GM12891 (cell line): ENCODE measurements at places on chromosomes 13 and 19.

DNA sequence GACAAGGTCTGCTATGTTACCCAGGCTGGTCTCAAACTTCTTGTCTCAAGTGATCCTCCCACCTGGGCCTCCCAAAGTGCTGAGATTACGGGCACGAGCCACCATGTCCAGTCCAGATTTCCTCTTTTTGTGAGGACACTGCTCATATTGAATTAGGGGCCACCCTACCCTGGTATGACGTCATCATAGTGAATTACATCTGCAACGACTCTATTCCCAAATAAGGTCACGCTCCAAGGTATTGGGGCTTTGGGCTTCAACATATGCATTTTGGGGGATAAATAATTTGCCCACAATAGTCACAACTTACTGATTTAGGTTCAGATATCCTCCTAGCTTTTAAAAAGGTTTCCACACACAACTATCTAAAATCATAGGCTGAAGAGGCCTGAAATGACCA, 9.5 kb downstream of the SLC15A1 start:
- no peak for DNase-seq

- DNase-seq, result no peak
Observed at GRCh38 chr19:30640252-30640965, 268.2 kb downstream of the ZNF536 start.

DNA sequence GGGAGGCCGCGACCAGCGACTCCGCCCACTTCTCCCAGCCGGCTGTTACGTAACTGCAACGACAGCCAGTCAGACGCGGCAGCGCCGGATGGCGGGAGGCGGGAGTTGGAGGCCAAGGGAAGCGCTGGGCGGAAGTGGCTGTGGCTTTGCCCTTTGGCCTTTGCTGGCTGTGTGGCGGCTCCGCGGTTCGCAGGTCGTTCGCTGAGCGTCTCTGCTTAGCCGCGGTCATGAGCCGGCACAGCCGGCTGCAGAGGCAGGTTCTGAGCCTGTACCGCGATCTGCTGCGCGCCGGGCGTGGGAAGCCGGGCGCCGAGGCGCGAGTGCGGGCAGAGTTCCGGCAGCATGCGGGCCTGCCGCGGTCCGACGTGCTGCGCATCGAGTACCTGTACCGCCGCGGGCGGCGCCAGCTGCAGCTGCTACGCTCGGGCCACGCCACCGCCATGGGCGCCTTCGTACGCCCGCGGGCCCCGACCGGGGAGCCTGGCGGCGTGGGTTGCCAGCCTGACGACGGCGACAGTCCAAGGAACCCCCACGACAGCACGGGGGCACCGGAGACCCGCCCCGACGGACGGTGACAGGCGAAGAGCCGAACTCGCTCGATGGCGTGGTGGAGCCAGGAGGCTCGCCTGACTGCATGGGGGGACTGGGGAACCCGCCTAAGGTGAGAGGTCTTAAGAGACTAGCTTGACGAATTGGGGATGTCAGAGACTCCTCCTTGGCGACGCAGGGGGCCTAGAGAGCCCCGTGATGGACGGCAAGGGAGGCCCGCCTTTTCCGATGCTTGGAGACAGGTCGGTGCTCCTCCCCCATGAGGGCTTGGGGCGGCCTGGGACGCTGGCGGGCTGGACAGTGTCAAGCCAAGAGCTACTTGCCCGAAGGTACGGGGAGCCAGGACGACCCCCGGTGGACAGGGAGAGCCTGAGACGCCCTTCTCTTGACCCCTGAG, at the start of gene SDHAF1:
Gene SDHAF1 (plus strand): TSS at position 141 of the 946 bp plus-strand sequence. CDS start 87 bp downstream, at position 228.
- DNase-seq, result peak; percentile 98

- no peak for DNase-seq
Observed at GRCh38 chr19:50000038-50000840, 24.9 kb downstream of the VRK3 start.

DNA sequence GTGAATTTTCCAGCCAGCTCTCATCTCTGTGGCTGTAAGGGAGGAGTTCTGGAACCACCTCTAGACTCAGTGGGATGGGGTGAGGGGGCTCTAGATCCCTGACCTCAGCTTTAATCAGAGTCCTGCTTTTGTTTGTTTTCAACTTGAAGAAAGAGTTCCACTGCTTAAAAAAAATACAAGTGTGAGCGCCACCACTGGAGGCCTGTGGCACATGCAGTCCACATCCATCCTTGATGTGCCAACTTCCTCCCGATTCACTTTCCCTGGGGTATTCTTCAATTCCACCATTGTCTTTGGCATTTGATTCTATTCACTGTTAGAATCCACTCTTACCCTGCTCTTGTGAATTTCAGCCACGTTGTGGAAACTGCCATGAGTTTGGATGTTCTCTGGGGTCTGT, 62.4 kb upstream of the GJB6 start:
- no peak for DNase-seq

- DNase-seq, result peak; percentile 47
Observed at GRCh38 chr13:46321494-46322225, 65.4 kb downstream of the RUBCNL start.

DNA sequence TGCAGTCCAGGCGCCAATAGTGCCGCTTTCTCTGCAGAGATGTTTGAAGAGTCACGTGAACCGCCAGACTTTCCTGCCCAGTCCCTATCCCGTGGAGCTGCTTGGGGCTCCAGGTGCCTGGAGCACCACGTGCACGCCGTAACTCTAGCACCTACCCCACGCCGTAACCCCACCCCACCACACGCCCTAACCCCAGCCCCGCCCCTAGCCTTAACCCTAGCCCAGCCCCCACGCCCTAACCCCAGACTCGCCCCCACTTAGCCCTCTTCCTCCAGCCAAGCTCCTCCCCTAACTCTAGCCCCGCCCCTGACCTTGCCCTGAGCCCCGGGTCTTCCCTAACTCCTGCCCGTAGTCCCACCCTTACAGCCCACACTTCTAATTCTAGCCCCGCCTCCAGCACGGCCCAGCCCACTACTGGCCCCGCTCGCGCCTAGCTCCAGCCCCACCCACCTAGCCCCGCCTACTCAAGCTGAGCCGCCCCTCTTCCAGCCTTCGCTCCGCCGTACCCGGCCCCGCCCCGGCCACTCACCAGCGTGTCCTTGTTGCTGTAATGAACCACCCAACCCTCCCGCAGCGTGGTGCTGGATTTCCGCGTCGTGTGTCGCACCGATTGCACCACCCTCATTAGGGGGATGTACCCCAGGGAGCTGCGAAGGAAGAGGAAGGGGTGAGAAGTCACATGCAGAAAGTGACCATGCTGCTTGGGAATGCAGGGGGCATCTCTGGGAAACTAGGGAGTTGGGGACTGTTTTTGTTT, 19.5 kb downstream of the PRKD2 start:
- DNase-seq, result no peak

- no peak for DNase-seq
Observed at GRCh38 chr13:37068962-37069361, 9.5 kb upstream of the SUPT20H start.

GRCh38 chr19:10133596-10133995, 13.9 kb upstream of the EIF3G start:
- no peak for DNase-seq

GRCh38 chr19:33275933-33276619, 26.3 kb downstream of the CEBPA start:
- DNase-seq, result no peak

GRCh38 chr19:3403489-3404323, 37.3 kb downstream of the NFIC start:
- no peak for DNase-seq

GRCh38 chr19:23917856-23918255, 3.2 kb downstream of the ZNF726 start:
- DNase-seq, result no peak

DNA sequence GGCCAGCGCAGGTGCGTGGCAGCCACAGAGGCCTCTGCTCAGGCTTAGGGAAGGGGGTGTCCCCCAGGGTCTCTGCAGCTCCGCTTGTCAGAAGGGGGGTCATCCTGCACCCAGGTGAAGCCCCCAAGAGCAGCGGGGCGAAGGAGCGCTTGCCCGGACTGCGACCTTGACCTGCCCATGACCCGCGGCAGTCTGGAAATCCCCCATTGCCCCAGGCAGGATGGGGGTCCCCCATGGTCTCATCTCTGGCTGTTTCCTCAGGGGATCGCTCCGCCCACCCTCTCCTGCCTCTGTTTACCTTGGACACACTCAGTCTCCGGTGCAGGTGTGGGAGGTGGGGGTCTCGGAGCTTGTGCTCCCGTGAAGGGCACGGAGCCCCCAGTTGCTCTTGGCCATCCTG, 82.7 kb downstream of the KDM4B start:
- DNase-seq, result no peak

- no peak for DNase-seq
Observed at GRCh38 chr19:38036707-38037611, 130.0 kb downstream of the SIPA1L3 start.

- DNase-seq, result no peak
Observed at GRCh38 chr13:40613192-40613818, 53.1 kb downstream of the FOXO1 start.

GRCh38 chr19:19550972-19551852, 13.1 kb downstream of the CILP2 start:
- DNase-seq, result no peak

DNA sequence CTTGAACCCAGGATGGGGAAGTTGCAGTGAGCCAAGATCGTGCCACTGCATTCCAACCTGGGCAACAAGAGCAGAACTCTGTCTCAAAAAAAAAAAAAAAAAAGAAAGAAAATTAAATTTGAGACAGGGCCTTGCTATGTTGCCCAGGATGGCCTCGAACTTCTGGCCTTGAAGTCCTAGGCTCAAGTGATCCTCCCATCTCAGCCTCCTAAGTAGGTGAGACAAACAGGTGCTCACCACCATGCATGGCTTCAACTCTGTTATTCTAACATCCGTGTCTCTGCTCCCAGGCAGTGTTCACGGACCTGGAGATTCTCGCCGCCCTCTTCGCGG, 40.3 kb downstream of the PDE4A start:
- no peak for DNase-seq

DNA sequence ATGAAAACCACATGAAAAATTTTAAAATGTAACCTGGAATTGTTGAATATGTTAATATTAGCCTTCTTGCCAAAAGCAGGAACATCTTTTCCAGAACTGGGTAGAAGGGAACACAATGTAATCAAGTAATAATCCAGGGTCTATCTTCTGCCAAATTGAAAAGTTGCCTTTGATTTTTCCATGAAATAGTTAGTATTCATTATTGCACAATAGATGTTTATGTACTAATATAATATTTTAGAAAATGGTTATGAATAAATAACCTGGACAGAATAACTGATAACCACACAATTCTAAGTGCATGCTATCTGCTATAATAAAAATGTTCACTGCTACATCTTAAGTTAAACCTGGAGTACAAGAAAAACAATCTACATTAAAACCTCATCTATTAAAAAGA, 802.3 kb downstream of the LIG4 start:
- DNase-seq, result no peak

DNA sequence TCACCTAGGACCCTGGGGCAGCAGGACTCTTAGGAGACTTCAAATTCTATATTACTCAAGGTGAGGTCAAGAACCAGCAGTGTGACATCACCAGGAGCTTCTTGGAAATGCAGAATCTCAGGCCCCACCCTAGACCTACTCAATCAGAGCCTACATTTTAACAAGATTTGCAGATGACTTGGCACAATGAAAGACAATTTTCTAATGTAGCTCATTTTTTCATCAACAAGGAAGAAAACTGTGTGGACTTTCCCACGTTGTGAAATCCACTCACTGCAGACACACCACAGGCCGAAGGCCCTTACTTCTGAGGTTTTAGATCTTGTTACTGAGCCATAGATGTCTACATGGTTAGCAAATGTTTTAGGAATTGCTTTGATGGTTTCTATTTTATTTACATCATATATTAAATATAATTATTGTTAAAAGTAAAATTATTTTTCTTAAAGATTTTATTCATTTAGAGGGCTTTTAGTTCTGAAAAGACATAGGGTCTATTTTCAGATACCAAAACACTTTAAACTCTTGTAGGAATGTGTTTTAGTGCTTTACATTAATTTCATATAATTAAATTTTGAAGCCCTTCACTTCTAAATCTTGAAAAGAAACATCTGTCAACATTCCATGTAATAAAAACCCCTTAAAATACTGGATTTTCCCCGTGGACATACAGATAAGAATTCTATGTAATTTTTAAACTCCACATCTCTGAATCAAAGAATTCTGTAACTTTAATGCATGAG, 18.5 kb upstream of the STARD13 start:
- DNase-seq, result no peak

DNA sequence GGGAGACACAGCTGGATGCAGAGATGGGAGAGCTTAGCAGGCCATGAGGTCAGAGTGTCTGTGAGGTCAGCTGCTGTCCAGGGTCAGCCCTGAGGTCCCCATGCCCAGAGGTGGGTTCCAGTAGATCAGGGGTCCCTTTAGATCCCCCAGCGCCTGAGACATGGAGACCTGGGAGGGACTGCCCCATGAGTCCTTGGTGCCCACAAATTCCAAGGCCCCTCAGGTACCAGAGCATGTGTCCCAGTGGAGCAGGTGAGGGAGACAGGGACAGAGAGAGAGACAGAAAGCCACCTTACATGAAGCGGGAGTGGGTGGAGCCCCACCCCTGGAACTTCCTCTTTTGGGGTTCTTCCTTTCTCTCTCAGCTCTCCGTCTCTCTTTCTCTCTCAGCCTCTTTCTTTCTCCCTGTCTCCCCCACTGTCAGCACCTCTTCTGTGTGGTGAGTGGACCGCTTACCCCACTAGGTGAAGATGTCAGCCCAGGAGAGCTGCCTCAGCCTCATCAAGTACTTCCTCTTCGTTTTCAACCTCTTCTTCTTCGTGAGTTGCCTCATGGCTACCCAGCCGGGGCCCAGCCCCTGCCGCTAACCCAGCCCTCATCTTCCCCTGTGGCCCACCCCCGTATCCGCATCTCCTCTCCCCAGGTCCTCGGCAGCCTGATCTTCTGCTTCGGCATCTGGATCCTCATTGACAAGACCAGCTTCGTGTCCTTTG, at the start of gene CD37:
Gene CD37 (plus strand): TSS at position 336 of the 713 bp plus-strand sequence. CDS start 135 bp downstream, at position 471.
- peak; percentile 58 for DNase-seq

DNA sequence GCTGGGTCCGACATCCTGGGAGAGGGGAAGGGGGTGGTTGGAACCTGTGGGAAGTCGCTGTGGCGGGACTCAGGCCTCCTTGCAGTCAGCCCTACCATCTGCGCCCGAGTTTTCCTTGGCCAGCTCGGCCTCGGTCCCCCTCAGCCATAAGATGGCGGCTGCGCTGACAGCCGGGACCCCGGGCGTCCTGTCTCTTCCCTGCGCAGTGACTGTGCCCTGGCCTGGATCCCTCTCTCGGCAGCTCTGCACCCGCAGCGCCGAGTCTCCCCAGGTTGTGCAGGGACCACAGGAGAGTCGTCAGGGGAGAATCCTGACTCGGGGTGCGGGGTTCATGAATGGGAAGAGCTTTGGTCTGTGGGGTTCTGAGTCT, 345 bp downstream of the ZNF257 start:
- no peak for DNase-seq

DNA sequence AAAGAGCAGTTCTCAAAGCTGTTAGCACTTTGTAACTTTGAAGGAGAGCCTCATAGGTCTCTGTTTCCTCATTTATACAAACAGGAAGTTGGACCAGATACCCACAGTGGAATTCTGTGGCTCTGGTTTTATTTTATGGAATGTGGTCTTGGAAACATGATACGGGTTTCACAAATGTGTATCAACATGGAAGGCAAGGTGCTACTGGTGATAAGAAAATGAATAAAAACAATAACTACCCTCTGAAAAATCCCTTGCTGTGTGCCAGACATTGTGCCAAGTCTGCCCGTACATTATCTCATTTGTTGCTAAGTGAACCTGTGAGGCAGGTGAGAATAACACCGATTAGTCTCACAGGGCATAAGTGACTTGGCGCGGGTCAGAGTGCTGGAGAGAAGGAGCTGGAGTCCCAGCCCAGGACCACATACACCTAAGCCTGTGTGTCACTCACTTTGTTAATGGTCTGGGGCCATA, 45.0 kb upstream of the RNF113B start:
- DNase-seq, result no peak

GRCh38 chr19:17847538-17848366, at the start of gene JAK3:
Gene JAK3 (minus strand): TSS chr19:17847982. CDS start chr19:17844417, 3,565 bp downstream.
- DNase-seq, result peak; percentile 85

- no peak for DNase-seq
Observed at GRCh38 chr19:850221-850978, 1.7 kb upstream of the ELANE start.
